ENCODE measurements at places on chromosomes 4 and X.

GRCh38 chr4:20813700-20814099 lies 113.4 kb downstream of the PACRGL start:
- no peak for DNase-seq

- no peak for DNase-seq
Measured at GRCh38 chr4:142356801-142357200, 489.3 kb downstream of the INPP4B start.

- DNase-seq: no peak
Measured at GRCh38 chr4:108172753-108173598, 4.2 kb upstream of the LEF1 start.

- no peak for DNase-seq
Measured at GRCh38 chr4:42626629-42627146, 30.2 kb downstream of the ATP8A1 start.

DNA sequence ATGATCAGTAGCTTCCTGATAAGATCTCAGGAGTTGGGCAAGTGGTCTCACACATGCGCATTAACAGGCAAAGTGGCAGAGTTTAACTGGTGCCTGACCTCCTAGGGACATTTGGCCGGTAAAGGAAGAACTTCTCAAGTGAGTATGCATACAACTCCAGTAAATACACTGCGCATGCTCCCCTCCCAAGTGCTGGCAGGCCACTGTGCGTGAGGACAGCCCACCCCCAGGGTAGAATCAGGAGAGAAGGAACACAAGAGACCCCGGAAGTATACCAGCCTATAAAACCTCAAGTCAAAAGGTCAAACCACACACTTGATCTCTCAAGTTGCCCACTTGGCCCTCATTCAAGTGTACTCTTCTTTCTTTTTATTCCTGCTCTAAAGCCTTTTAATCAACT lies 225.5 kb upstream of the ANKRD50 start:
- no peak for DNase-seq

All from thoracic aorta (tissue), 2 donors.